Activated T-helper 17 cell treated with anti-CD3 and anti-CD28 coated beads, Interleukin-2, amount 50 U/mL, for 72 hours (primary cell): ENCODE measurements at places on chromosomes 3 and 15.

DNA sequence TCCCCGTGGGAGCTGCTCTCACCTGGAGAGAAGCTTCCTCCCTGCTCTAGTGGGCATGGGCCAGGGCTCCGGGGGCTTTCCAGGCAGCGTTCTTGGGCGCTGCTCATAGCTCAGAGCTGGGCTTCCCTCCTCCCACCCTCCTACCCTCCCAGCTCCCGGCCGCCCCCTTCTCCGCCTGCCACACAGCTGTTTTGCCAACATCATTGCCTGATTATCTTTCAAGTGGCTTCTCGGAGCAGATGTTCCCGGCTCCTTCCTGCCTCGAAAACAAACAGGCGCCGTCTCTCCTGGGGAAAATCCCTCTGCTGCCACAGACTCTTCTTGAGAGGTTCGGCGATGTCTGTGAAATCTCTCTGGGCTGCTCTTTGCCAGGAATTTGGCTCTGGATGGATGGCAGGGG lies 195.6 kb downstream of the RPLP1 start:
- peak; percentile 31 for ATAC-seq
- H3K27ac ChIP-seq = no peak overlapping the region
- H3K36me3 ChIP-seq = no peaks in the 10 kb centered on the region
- peaks cover 17% of the 10 kb centered on the region for H3K27me3 ChIP-seq

- peaks cover 7% of the 10 kb centered on the region for H3K27me3 ChIP-seq
- no peaks in the 10 kb centered on the region for H3K4me1 ChIP-seq
- H3K36me3 ChIP-seq = no peaks in the 10 kb centered on the region
- no peak overlapping the region for H3K27ac ChIP-seq
These were observed 59.9 kb downstream of the GPR176 start for GRCh38 chr15:39860200-39860599.

DNA sequence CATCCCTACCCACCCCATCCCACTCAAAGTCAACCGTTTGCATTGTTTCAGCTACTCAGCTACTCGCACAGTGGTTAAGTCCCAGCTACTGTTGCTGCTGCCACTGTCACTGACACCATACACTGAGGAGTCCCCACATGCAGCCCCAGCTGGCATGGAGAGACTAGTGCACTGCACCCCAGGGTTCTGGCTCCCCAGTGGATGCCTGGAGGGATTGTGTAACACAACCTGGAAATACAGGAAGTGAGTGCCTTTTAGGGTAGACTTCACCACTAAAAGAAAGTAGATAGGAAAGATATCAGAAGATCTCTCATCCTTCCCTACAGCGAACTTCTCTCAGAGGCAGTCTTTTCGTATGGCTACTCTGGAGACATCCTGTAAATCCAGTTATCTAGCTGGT lies 169.2 kb upstream of the STRIT1 start:
- no peaks in the 10 kb centered on the region for H3K36me3 ChIP-seq
- H3K27ac ChIP-seq = no peak overlapping the region
- no peak overlapping the region for H3K4me3 ChIP-seq
- peaks cover 3% of the 10 kb centered on the region for H3K27me3 ChIP-seq

GRCh38 chr3:188950832-188951489 lies 220.8 kb upstream of the TPRG1 start:
- peaks cover 8% of the 10 kb centered on the region for H3K27me3 ChIP-seq
- H3K4me3 ChIP-seq = peak overlapping the region; percentile 1
- peaks cover 14% of the 10 kb centered on the region for H3K4me1 ChIP-seq
- peak overlapping the region; percentile 60 for H3K27ac ChIP-seq
- H3K36me3 ChIP-seq = no peaks in the 10 kb centered on the region

GRCh38 chr15:70451821-70452653 lies 311.3 kb downstream of the UACA start:
- no peak overlapping the region for H3K27ac ChIP-seq
- H3K27me3 ChIP-seq = peaks cover 3% of the 10 kb centered on the region
- no peak overlapping the region for H3K4me3 ChIP-seq
- H3K4me1 ChIP-seq = peaks cover 5% of the 10 kb centered on the region

DNA sequence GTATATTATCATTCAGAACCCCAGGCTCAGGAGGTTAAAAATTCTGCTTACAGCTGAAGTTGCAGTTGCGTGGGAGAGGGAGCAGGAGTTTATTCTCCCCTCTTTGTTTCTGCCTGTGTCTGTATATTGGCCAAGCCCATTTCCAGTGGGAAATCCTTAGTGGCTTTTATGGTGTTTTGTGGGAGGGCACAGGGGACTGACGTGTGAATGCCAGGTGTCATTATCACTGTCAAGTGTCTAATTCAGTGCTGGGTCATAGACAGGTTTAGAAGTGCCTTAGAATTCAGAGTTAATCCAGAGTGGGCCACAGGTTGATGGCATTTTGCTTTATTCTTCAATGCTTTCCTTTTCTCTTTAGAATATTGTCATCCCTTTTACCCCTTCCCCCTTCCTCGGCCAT lies 33.4 kb downstream of the SLCO3A1 start:
- H3K27ac ChIP-seq = peak overlapping the region; percentile 8
- H3K4me1 ChIP-seq = peaks cover 26% of the 10 kb centered on the region
- no peaks in the 10 kb centered on the region for H3K36me3 ChIP-seq
- H3K27me3 ChIP-seq = no peaks in the 10 kb centered on the region
- no peak for ATAC-seq

- H3K4me1 ChIP-seq = no peaks in the 10 kb centered on the region
- H3K36me3 ChIP-seq = no peaks in the 10 kb centered on the region
- H3K4me3 ChIP-seq = no peak overlapping the region
- peaks cover 16% of the 10 kb centered on the region for H3K27me3 ChIP-seq
These were observed 264.1 kb upstream of the SLCO3A1 start for GRCh38 chr15:91589360-91589759.

DNA sequence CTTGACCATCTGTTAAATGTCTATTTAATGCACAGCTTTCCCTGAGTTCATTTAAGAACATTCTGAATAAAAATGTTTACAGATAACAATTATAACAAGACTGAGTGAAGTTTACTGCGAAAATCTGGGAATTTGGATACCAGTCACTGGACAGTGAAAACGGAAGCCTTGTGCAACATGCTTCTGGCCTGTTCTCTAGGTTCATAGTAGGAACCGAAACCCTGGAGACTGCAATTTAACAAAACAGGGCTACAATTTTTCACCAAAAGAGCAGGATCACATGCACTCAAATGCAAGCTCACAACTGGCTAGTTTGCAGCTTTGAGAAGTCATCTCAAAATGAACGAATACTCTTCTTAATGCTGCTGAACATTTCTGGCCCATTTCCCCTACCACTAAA lies 435.9 kb downstream of the NR2F2 start:
- H3K27ac ChIP-seq = no peak overlapping the region
- H3K27me3 ChIP-seq = no peaks in the 10 kb centered on the region
- ATAC-seq = no peak
- H3K4me1 ChIP-seq = no peaks in the 10 kb centered on the region

DNA sequence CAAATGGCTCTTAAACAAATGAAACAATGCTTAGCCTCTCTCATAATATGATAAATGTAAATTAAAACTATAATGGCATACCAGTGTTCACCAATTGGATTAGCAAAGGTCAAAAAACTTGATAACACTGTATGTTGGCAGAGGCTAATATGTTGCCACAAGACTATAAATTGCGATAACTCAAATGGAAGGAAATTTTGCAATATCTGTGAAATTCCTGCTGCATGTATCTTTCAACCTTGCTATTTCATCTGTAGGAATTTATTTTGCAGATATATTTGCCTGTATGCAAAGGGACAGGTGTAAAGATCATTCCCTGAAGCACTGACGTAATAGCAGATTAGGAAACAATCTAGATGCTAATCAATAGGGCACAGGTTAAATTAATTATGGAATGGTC lies 191.4 kb upstream of the EIF1B start:
- no peaks in the 10 kb centered on the region for H3K36me3 ChIP-seq
- no peak for ATAC-seq
- no peak overlapping the region for H3K4me3 ChIP-seq

DNA sequence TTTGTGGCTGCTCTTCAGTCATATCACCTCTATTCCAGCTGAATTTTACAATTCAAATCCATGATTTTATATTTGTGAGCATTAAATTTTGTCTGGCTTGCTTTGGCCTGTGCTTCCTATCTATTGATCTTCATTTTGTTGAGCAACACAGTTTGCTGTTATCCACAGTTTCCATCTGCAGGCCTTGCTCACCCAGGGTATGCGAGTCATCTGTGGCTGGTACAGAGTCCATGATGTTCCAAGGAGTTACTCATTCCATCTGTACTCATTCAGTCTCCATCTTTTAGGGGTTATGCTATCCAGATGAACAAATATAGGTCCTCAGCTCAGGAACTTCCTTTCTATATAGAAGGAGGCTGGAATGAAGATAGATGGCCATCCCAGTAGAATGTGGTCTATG lies 70.1 kb upstream of the CCK start:
- no peak overlapping the region for H3K27ac ChIP-seq
- H3K4me1 ChIP-seq = no peaks in the 10 kb centered on the region
- H3K36me3 ChIP-seq = no peaks in the 10 kb centered on the region
- no peak overlapping the region for H3K4me3 ChIP-seq
- H3K27me3 ChIP-seq = peaks cover 11% of the 10 kb centered on the region

- no peak overlapping the region for H3K27ac ChIP-seq
- H3K27me3 ChIP-seq = no peaks in the 10 kb centered on the region
- H3K36me3 ChIP-seq = no peaks in the 10 kb centered on the region
- no peak for ATAC-seq
- no peak overlapping the region for H3K4me3 ChIP-seq
These were observed 55.2 kb downstream of the UNC13C start for GRCh38 chr15:54033356-54033860.

GRCh38 chr3:169575381-169575780 lies 88.1 kb downstream of the MECOM start:
- H3K27ac ChIP-seq = no peak overlapping the region
- no peak overlapping the region for H3K4me3 ChIP-seq
- no peaks in the 10 kb centered on the region for H3K4me1 ChIP-seq
- H3K27me3 ChIP-seq = peaks cover 11% of the 10 kb centered on the region
- H3K36me3 ChIP-seq = no peaks in the 10 kb centered on the region

DNA sequence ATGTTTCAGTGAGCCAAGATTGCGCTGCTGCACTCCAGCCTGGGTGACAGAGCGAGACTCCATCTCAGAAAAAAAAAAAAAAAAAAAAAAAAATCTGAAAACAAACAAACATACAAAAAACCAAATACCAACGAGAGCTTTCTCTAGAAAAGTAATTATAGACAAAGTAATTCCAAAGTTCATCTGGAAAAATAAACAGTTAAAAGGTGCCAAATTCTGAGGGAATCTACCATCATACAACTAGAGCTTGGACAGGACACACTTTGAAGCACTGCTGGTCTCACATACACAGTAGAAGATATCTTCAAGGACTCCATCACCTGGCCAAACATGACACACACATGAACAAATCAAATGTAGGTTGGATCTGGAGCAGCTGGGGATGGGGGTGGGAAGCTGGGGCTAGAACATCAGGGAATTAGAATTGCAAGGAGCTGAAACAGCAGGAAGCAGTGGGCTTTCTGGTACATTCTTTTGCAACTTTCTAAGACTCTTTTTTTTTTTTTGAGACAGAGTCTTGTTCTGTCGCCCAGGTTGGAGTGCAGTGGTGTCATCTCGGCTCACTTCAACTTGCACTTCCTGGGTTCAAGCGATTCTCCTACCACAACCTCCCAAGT lies 41.1 kb upstream of the CTSH start:
- peaks cover 2% of the 10 kb centered on the region for H3K27me3 ChIP-seq
- ATAC-seq = no peak

DNA sequence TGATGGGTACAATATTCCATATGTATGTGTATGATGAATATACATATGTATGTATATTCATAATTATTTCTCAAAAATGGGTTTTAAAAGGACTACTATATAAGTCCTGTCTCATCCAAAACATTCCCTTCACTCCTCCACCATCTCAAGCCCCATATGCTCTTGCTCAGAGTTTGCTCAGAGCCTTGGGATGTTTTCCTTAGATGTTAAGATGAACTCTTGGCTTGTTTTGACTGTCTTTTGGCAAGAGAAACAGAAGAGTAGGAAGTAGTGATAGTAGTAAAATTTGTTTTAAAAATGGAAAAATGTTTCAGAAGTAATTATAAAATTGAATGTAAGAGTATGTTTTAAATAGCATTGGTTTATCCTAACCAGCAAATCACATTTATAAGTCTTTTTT lies 6.2 kb upstream of the EPHA3 start:
- H3K27me3 ChIP-seq = no peaks in the 10 kb centered on the region
- H3K4me1 ChIP-seq = no peaks in the 10 kb centered on the region
- H3K4me3 ChIP-seq = no peak overlapping the region
- no peak overlapping the region for H3K27ac ChIP-seq
- no peaks in the 10 kb centered on the region for H3K36me3 ChIP-seq

GRCh38 chr3:30341079-30341478 lies 265.3 kb upstream of the TGFBR2 start:
- ATAC-seq = no peak
- H3K36me3 ChIP-seq = no peaks in the 10 kb centered on the region
- peaks cover 13% of the 10 kb centered on the region for H3K4me1 ChIP-seq
- H3K27ac ChIP-seq = no peak overlapping the region

GRCh38 chr15:73982222-73982962 lies 9.7 kb downstream of the STOML1 start:
- peak overlapping the region; percentile 73 for H3K4me3 ChIP-seq
- H3K36me3 ChIP-seq = no peaks in the 10 kb centered on the region
- peak overlapping the region; percentile 93 for H3K27ac ChIP-seq
- H3K4me1 ChIP-seq = peaks cover 17% of the 10 kb centered on the region

DNA sequence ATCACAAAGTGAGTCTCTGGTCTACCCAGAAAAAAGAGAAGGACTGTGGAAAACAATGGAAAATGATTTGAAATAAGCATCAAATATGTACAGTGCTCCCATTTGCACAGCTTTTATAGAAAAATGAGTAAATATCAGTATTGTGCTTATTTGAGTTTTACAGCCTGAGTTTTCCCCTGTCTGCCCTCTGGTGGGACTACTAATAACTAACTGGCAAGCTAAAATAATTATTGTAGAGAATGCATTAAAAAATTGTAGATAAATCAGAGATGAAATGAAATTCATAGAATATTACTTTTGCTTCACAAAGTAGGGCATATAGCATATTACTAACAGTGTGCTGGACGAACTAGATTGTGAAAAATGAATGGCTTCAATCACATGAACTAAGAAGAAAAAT lies 287.1 kb downstream of the NAALADL2 start:
- no peak overlapping the region for H3K4me3 ChIP-seq
- no peaks in the 10 kb centered on the region for H3K27me3 ChIP-seq
- H3K36me3 ChIP-seq = no peaks in the 10 kb centered on the region
- no peaks in the 10 kb centered on the region for H3K4me1 ChIP-seq

- H3K27ac ChIP-seq = no peak overlapping the region
- H3K4me1 ChIP-seq = no peaks in the 10 kb centered on the region
- H3K4me3 ChIP-seq = no peak overlapping the region
- ATAC-seq = no peak
These were observed 73.3 kb upstream of the KCNH8 start for GRCh38 chr3:19075037-19075436.

- no peak overlapping the region for H3K27ac ChIP-seq
- no peak overlapping the region for H3K4me3 ChIP-seq
- no peak for ATAC-seq
- H3K27me3 ChIP-seq = no peaks in the 10 kb centered on the region
These were observed 21.6 kb upstream of the PLA2G4F start for GRCh38 chr15:42178056-42178455.

GRCh38 chr15:48653913-48654670 lies 8.6 kb upstream of the FBN1 start:
- H3K36me3 ChIP-seq = no peaks in the 10 kb centered on the region
- H3K27me3 ChIP-seq = peaks cover 14% of the 10 kb centered on the region
- ATAC-seq = no peak
- no peaks in the 10 kb centered on the region for H3K4me1 ChIP-seq
- H3K4me3 ChIP-seq = no peak overlapping the region
- H3K27ac ChIP-seq = no peak overlapping the region
